ENCODE measurements at places on chromosomes 2 and 18.

DNA sequence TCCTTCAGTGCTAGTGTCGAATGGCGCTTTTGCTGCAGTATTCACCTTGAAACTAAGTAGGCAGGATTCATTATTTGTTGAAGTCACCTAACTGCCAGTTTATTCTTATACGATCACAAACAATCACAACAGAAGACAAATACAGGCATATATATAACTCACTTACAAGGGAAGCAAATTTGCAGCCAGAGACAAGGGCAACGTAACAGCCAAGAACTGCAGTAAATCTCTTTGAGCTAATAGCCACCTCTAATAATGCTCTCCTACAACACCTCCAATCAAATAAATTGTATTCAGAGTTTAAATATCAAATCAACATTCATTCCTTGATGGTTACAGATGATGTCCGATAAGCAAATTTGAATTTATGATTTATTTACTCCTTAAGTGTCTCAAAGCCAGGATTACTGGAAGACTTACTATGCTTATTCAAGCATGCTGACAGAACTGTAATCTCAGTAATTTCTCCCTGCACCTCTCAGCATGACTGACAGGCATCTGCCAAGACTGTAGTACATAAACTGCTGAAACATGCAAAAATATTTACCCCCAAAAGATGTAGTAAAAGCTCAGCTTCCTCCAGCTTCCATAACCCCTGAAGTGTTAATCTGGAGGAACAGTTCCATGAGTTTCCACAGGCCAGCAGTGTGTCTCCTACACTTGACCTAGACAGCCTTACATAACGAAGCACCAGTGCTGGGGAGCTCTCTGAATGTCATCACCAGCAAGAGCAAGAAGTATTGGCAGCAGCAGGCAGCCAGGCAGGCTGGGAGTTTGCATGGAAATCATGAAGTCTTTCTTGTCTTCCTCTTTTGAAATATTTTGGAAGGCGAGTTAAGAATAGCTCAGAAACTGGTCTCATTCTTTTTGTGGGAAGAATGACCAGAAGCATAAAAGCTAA, 20.9 kb upstream of the SCN1A start:
- no peak for DNase-seq

DNA sequence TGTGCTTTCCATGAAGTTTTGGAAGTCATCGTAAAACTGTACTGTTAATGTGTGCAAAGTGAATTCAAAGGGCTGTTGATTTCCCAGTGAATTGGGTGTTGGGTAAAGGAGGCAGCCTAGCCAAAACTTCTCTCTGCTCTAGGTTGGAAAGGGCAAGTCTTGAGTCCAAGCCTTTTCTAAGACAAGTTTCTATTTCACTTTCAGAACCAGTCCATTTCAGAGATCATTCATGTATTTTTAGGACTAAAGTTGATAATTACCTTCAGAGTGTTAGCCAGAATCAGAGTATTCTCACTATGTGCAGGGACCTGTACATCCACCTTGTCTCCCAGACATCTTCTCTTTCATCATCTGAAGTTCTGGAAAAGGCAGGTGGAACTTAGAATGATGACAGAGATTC, 636.1 kb upstream of the KLHL29 start:
- no peak for DNase-seq

- DNase-seq = no peak
Measured at GRCh38 chr2:111689941-111690340, 194.1 kb downstream of the ANAPC1 start.

DNA sequence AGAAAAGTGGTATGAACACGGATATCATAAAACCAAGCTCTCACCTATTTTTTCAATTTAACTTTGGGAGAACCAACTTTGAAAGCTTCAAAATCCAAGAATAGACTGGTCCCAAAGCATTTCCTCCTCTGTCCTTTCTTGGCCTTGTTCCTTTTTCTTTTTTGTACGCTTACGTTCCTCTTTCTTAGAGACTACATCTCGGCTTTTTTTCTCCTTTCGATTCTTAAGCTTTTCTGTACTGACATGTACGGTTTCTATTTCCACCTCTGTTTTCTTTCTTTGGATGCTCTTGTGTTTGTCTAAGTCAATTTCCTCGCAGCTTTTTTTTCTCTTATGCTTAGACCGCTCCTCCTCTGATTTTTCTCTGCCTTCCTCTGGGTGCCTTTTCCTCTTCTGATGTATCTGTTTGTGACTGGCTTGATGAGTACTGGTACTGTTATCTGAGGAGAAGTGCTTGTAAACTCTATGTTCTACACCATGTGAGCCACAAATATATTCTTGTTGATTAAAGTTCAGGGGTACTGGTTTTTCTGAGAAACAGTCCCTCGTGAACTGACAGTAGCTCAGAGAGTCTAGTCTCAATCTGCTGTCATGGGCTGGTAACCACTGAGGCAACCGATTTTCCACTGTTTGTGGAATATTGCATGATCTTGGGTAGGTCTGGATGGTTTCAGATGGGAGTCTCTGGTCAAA, 11.5 kb upstream of the RNU2-63P start:
- no peak for DNase-seq

DNA sequence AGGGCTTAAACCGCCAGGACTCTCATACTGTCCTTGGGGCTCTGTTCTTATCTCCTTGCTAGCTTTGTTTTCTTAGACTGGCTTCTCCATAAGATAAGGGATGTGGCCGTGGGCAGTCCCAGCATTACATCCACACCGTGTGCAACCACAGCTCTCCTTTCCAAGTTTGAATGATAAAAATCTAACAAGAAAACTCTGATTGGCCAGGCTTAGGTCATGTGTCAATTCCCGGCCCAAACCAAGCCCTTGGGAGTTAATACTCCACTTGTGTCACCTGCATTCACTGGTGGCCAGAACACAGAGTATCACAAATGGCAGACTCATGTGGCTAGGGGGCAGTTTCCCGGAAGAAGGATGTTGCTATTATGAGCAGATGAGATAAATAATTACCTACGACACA, 43.2 kb upstream of the KDM3A start:
- no peak for DNase-seq

- no peak for DNase-seq
Measured at GRCh38 chr18:69495338-69495737, 94.7 kb downstream of the DOK6 start.

DNA sequence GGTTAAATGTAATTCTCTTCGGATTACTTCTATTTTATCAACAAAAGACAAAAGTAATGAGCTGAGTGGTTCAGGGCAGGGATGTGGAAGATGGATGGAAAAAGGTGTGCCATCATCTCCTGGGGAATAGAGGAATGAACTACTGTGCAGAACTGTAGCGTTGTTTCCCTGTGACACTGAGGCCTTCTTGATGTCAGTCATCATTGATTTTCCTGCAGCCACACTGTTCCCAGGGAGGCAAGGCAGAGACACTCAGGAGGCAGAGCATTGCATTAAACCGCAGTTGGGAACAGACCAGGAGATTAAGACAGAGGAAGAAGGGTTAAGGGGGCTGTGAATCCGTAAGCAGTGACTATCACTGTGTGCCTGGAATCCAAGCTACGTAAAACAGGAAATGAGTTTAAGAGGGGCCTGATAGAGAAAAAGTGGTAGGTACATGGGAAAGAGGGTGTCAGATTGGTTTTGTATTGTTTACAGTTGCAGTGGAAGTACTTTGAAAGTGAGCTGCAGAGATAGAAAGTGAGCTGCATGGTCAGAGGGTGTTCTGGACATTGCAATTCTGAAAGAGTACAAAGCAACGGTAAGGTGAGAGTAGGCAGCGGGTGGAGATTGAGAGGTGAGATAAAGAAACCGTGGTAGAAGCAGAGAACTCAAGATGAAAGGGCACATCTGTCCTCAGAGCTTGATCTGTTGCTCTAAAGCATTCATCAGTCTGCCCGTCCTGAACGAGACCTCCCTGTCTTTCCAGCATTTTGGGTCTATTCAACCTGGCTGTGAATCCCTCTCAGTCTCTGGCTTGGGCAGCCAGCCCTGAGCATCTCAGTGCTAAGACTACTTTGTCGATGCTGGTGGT, 793.4 kb upstream of the CELF4 start:
- DNase-seq = no peak

GRCh38 chr2:72940786-72941185, 23.5 kb downstream of the EMX1 start:
- no peak for DNase-seq

GRCh38 chr18:64882896-64883295, 734.0 kb upstream of the LINC00305 start:
- no peak for DNase-seq

DNA sequence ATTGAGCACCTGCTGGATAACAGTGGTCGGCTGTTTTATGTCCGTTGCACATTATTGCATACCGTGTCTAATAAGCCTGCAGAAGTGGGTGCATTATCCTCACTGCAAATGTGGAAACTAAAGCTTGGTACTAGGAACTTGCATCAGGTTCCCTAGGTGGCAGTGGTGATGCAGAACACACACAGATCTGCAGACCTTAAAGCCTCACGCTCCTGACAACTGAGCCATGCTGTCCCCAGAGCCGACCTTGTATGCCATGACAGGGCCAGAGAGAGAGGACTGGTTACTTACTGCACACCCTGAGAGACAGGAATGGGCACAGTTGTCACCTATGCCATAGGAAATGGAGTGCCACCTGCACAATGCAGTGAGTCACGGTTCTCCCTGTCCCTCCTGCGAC, 151.8 kb downstream of the SH3RF3 start:
- DNase-seq = no peak

- DNase-seq = peak; percentile 21
Measured at GRCh38 chr2:179020156-179020750, 29.7 kb downstream of the CCDC141 start.

DNA sequence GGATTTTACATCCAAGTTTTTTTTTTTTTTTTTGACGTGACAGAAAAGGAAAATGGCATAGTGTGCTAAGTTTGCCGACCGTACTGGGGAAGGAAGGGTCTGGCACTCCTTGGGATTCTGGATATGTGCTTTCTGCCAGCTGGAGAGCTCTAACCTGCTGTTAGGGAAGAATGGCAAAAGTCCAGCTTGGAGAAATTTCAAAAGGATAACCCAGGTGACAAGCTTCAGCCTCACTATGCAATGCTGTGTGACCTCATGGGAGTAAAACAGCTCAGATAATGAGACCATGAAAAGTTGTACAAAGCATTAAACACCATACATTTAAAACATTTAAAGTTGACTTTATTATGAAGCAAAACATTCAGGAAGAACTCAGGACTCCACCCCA, 10.3 kb upstream of the GPR45 start:
- no peak for DNase-seq

DNA sequence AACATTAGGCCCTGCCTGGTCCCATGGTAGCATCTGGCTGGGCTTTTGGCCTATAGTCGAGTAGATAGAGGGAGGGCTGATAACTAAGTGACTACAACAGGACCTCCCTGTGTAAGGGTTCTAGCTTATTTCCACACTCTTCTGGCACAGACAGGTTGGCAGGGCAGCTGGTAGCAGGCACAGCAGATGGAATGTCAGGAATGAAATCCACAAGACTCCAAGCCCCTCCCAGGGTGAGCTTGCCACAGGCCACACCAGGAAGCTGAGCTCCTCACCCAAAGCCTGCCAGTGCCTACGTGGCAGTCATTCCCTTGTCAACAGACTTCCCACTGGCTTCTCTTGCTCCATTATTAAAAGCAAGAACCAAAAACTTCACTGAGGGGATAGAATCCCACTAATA, 20.7 kb upstream of the C1QL2 start:
- no peak for DNase-seq

DNA sequence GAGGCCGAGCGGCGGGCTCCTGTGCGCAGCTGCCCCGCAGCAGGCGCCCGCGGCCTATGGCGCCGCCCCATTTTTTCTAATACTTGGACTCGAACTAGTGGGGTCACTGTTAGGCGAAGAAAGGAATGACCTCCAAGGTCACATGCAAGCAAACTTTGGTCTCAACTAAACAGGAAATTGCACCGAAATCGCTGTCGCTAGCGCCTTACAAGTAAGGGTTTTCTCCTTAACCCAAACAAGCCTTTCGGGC, 339 bp downstream of the ACAA2 start:
- no peak for DNase-seq

DNA sequence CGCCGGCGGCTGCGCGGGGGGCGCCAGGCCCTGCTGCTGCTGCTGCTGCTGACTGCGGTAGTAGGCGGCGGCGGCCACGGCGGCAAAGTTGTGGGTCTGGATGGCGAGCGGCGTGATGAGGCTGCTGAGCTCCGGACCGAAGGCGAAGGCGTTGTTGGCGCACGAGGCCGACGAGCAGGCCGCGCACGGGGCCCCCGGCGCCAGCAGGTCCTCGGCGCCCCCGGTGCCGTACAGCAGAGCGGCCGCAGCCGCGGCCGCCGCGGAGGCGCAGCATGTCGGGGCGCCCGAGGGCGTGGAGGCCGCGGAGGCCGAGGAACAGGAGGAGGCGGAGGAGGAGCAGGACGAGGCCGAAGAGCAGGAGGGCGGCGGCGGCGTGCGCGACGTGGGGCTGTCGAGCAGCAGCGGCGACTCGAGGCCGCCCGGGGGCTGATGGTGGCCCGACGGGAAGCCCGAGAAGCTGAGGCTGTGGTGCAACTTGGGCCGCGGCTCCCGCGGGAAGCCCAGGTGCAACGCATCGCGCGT, 1.8 kb downstream of the ZFP36L2 start:
- no peak for DNase-seq
